Umbilical cord (tissue), 2 donors: ENCODE measurements at places on chromosomes 1 and 21. TPM values are rescaled to one million over a fixed set of nuclear protein-coding genes. Genes with fewer than 3 reads are reported as not detected.

- DNase-seq = no peak
These were observed 50.4 kb downstream of the SLC16A1 start for GRCh38 chr1:112905395-112906149.

DNA sequence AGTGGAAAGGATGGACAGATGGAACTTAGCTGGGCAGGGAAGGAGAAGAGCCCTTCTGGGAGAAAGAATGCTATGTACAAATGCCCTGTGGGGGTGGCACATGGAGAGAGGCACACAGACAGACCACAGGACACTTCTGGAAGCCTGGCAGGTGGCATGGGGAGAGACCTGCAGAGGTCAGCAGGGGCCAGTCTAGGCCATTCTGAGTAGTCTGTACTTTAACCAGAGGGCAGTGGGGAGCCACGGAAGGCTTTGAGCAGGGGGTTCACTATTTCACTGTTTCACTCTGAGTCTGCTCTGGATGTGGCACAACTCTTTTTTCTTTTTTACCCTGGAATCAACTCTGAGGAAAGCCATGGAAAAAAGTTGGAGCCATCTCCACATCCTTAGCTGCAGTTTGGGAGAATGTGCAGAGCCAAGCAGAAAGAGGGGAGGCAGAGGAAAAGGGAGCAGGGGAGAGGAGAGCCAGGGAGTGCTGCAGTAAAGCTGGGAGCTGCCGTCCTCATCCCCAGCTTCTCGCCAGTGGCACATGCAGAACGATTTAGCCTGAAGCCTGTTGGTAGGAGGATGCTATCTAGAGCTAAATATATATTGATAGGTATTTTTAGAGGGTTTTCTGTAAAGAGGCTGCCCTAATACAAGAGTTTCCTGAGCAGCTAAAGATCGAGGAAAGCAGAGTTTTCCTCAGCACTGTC, 34.0 kb downstream of the CACNA1E start:
- DNase-seq = no peak

GRCh38 chr1:40982721-40983120, 3.2 kb downstream of the CTPS1 start:
- DNase-seq = no peak

DNA sequence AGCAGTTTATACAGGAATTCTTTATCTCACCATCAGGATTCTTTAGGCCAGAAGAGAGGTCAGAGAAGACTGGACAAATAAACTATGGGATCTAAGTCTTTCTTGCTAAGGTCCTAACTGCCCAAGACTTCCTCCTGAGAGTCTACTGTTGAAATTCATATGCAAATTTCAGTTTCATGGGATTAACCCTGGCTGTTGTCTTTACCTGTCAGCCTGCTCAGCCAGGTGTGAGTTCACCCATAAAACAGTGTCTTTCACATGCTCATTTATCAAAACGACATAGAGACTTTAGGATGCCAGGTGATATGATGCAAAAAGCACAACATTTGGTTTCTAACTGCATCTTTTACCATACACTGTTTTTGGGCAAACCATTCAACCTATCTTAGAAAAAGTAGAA, 211.0 kb downstream of the PDE4B start:
- no peak for DNase-seq

- no peak for DNase-seq
These were observed 137.2 kb upstream of the NGF start for GRCh38 chr1:115475252-115475651.

DNA sequence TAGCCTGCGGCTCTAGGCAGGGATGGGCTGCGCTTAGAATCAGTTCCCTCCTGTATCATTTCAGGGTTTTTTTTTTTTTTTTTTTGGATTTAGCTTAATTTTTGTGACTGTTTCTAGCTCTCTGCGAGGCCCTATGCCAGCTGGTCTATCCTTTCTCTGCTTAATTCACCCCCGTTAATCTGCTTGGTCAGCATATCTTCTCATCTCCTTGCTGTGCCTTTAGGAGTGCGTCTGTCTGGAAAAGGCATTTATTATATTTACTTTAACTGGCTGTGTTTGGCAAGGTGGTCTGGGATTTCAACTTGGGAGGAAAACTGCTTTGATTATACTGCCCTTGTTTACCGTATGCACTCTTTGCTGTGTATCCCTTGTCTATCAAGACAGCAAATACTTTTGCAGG, 184.8 kb upstream of the KIAA0040 start:
- no peak for DNase-seq

DNA sequence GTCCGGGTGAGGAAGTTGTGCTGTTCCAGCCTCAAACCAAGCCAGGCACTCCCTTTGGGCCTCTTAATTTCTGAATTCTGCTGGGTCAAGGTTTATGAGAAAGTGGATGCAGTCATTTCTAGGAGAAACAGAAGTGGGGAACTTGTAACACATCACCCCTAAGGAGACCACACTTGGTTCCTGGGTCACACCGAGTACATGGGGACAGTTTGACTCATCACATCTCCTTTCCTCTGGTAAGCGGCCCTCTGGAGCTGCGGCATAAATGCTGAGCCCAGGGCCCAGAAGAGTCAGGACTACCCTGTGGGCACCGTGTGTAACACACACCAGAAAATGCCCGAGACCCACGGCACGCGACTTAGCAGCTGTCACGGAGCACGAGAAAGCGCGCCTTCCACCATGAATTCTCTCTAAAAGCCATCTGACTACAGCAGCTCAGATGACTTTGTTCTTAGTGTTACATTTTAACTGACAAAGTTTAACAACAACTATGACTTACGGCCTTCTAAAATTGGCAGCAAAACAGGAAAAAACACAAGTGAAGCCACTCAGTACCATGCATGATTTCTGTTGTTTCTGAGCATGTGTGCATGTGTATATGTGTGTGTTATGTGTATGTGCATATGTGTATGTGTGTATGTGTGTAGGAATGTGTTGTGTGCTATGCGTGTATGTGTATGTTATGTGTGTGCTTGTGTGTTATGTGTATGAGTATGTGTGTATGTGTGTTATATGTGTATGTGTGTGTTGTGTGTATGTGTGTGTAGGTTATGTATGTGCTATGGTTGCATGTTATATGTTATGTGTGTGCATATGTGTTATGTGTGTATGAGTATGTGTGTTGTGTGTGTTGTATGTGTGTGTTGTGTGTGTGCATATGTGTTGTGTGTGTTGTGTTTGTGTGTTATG, 50.8 kb downstream of the TOMM20 start:
- DNase-seq = no peak

GRCh38 chr1:118905196-118905595, 82.9 kb downstream of the TBX15 start:
- no peak for DNase-seq

- no peak for DNase-seq
These were observed 63.3 kb upstream of the ZC3H11B start for GRCh38 chr1:219676012-219676765.

GRCh38 chr1:8643542-8644536, 173.6 kb downstream of the RERE start:
- no peak for DNase-seq

DNA sequence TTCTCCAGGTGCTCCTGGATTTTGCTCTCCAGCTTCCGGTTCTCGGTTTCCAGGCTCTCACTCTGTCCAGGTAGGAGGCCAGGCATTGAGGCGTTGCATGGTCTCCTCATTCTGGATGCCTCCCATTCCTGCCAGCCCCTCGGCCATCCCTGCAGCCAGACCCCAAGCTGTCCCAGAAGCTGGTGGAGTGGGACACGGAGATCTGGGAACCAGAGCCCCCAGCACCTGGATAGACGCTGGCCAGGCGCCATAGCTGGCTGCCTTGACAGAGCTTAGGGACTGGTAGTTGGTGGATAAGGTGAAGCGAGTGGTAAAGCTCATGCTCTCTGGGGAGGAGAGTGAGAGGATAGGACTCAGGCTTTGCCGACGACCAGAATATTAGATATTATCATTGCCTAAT, 29.6 kb downstream of the RAP1A start:
- no peak for DNase-seq

- DNase-seq = peak; percentile 50
These were observed 508 bp downstream of the RAVER2 start for GRCh38 chr1:64745181-64745985.

- DNase-seq = peak; percentile 5
These were observed 395.0 kb downstream of the PTPRU start for GRCh38 chr1:29631361-29631760.

DNA sequence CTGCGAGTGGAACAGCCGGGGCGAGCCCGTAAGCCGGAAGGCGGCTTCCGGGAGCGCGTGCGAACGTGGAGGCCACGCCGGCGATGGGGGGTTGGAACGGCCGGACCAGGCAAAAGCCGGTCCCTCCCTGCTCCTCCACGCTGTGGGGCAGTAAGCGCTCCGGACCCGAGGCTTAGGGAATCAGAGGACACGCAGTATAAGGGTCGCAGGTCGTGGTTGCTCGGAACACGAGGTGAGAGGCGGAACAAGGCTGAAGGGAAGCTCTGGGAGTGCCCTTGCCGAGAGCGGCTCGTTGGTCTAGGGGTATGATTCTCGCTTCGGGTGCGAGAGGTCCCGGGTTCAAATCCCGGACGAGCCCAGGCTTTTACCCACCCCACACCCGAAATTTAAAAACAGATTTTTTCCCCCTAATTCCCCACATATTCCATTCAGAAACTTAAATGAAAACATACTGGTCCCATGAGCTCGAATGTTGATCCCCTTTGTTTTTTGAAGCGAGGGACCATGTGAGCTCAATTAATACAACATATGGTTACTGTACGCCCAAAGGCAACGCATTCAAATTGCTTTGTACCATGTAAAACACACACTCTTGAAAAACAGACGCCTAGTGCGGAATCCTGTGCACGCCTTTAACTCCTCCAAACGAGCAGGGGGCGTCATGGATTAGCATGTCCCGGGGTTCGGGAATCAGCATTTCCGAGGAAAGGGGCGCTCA, 7.2 kb upstream of the MPZL1 start:
- peak; percentile 87 for DNase-seq

CSF1 gene
- total RNA-seq = 5.8 TPM

PTAFR gene
- 3.4 TPM for total RNA-seq
